ENCODE measurements at places on chromosomes 13 and 19. TPM values are rescaled to one million over a fixed set of nuclear protein-coding genes. Genes with fewer than 3 reads are reported as not detected.

GPR183 gene
- 1.3 TPM for polyA plus RNA-seq

DNA sequence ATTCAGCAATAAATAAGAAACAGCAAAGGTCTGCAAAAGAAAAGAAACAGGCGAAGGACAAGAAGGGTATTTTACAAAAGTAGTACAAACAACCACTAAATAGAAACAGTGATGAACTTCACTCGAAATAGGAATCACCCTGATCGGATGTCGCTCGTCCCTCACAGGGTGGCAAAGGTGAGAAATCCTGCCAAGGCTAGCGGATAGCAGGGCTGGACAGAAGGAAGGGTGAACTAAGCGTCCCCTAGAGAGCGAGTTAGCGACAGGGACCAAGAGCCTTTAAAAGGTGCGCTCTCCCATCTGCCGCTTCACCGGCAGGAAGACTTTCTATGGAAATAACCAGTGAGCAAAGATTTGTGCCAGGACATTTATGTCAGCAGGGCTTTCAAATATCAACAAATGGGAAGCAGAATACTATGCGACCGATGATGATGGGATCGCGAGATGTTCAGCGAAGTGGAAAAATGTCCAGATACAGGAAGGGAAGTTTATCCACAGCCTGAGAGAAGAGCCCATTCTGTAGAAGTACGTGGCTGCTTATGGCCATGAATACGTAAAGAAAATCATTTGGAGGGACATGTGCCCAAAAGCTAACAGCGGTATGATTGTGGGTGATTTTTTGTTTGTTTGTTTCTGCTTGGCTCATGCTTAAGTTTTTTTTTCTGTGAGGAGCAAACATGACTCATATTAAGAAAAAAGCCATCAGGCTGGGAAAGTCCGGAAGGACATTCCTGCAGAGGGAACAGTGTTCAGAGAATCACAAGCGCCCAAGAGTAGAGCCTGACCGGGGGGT, 18.9 kb downstream of the ELAVL1 start:
- no peak for DNase-seq

NRTN gene
- 0.51 TPM for polyA plus RNA-seq

GRCh38 chr13:41765020-41765419, 195.9 kb downstream of the VWA8 start:
- DNase-seq: no peak

KLF12 gene
- polyA plus RNA-seq: 20.4 TPM

MEIOSIN gene
- 0.09 TPM for polyA plus RNA-seq

- no peak for DNase-seq
Observed at GRCh38 chr13:66048888-66049287, 1181.2 kb downstream of the PCDH9 start.

DNA sequence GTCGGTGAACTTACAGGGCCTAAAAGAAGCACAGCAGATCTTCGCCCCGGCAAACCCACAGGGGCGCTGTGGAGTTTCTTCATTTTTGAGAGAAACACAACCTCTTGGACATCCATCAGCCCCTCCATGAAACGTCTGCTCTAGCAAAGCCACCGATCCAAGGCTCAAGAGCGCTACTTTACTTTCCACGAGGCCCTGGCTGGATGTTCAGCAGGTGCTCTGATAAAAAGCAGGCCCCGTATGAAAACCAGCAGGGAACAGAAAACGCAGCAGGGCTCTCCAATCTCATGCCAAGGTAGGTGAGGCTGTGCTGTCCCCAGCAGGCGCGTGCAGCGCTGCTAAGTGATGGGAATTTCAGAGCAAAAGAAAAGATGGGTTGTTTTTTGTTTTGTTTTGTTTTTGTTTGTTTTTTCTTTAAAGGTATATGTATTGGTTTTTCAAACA, 86.7 kb downstream of the IRS2 start:
- DNase-seq: no peak

DNA sequence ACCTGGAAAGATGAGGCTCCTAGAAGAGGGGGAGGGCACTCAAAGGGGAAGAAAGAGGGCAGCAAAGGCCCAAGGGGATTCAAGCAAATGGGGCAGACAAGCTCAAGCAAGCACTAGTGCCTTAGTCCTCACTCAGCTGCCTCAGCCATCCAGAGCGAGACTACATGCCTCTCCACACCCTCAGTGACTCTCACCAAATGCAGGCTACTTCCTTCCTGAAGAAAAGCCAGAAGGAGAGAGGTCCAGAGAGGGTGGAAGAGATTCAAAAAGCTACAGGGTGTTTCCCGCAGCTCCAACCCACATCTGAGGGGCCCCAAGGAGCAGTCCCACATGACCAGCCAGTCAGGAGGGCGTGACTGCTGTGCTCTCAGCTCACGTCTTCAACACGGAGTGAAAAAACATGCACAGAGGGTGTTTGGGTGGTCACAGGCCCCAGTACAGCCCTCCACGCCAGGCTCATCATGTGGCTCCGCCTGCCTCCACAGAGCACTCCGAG, 40.5 kb downstream of the MIPEP start:
- peak; percentile 15 for DNase-seq

DNA sequence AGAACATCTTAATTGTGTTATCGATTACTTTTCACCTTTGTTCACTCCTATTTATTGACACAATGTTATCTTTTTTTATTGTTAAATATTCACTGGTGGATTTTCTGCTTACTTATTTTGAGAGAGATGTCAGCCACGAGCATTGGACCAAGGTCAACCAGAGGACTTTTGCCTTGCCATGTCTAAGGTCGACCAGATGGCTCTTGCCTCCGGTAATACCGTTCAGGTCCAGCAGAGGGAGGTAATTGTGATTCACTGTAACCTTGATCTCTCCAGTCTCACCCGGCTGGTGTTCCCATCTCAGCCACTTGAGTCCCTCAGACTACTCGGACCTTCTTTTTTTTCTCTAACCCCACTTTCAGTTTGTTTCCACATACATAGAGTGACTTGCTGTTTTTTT, 1438.1 kb downstream of the UQCRFS1 start:
- DNase-seq: no peak

DNA sequence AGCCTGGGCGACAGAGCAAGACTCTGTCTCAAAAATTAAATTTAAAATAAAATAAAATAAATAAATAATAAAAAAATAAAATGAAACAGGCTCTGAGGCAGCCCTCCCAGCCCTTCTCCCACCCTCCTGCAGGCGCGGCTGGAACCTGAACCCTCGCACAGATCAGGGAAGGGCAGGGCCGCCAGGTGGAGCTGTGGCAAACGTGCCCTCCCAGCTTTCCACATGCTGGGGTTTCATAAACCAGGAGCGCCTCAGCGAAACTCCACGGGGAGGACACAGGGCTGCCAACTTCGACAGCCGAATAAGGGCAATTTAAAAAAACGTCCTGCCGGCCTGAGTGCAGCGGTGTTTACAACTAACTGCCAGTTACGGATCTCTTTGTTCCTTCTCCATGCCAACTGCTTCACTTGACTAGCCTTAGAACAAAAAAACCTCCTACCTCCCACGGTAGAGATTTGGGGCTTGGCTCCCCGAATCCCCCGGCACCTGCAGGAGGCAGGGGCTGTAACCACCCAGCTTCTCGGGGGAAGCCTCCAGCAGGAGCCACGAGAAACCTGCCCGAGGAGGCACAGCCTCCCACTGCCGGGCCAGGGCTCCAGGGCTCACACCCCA, 15.9 kb downstream of the ZNF787 start:
- no peak for DNase-seq

DNA sequence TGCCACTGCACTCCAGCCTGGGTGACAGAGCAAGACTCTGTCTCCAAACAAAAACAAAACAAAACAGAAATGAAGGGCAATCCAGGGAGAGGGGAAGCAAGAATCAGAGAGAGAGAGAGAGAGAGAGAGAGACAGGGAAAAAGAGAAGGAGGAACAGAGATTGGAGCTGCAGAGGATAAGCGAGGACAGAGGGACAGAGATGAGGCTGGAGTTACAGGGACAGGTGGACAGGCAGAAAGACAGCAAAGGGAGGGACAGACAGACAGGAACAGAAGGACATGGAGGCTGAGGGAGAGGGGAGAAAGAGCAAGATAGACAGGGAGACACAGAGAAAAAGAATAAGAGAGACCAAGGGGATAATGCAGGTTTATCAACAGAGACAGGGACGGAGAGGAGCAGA, 1.3 kb upstream of the CRX start:
- DNase-seq: no peak

DNA sequence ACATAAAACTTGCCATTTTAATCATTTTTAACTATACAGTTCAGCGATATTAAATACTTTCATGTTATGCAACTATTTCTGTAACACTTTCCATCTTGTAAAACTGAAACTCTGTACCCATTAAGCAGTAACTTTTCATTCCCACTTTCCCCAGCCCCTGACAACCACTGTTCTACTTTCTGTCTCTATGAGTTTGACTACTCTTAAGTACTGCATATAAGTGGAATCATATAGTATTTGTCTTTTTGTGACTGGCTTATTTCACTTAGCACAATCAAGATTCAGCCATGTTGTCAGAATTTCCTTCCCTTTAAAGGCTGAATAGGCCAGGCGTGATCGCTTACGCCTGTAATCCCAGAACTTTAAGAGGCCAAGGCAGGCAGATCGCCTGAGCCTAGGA, 56.2 kb downstream of the ARHGAP35 start:
- no peak for DNase-seq

- peak; percentile 5 for DNase-seq
Observed at GRCh38 chr19:33734913-33735312, 61.8 kb upstream of the KCTD15 start.

DNA sequence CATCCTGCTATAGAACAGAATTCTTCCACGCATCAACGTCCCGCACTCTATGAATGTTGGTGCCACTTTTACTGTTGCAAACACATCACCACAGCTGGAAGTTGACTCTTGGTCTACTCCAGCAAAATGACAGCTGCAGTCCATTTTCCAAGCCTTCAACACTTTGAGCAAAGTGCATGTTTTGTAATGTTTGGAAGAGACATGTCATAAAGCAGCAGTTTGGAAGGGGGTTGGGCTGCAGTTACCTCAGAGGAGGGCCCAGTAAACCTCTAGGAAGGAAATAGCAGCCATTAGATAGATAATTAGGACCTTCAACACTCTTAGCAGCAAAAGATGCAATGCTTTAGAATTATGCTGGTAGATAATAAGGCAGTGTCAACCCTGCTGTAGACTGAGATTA, 323.6 kb downstream of the TDRD3 start:
- DNase-seq: no peak

DNA sequence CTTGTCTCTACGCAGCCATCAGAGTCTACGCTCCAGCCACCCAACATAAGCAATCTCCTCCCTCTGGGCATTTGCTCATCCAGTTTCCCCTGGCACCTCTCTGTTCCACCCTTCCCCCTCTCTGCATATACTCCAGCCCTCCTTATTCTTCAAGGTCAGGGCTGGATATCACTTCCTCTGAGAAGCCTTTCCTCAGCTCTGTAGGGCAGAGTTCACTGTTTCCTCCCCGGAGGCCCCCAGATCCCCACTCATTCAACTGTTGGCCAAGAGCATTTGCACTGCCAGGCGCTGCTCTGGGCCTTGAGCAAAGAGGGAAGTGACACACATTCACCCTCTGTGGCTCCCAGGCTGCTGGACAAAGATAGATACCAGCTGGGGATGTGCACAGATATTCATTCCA, 3.3 kb downstream of the FCGRT start:
- no peak for DNase-seq

- no peak for DNase-seq
Observed at GRCh38 chr13:113585896-113586295, 1.3 kb downstream of the TFDP1 start.

GRCh38 chr19:41324921-41325639, 15.1 kb downstream of the CCDC97 start:
- DNase-seq: peak; percentile 70

EFNA2 gene
- 1.5 TPM for polyA plus RNA-seq

DNA sequence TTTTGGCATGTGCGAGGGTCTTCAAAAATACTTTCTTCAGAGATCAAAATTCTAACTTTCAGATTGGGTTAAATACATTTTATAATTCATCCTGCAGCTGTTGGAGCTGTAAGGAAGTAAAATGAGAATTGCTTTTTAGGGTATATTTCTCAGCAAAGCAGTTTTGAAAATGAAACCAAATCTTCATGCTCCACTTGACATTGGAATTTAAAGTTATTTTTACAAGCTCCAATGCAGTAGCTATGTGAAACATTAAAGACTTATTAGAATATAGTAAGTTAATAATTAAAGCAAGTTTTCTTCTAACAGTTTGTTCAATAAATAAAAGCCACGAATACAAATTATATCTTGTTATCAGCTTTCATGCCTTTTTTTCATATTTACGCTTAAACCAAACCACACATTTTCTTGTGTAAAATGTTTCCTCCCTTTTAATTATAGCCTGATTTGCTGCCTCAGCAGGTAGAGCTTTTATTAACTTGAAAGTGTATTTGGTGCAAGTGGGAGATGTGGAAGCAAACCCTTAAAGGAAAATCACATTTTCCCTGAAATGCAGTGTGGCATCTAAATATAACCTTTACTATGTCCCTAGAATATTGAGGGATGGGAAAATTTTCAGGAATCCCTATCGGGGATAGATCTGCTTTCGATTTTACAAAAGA, 12.4 kb upstream of the MICU2 start:
- no peak for DNase-seq

ZNF723 gene
- not detected for polyA plus RNA-seq

GRCh38 chr19:15251010-15251748, 18.9 kb upstream of the EPHX3 start:
- peak; percentile 79 for DNase-seq

DNA sequence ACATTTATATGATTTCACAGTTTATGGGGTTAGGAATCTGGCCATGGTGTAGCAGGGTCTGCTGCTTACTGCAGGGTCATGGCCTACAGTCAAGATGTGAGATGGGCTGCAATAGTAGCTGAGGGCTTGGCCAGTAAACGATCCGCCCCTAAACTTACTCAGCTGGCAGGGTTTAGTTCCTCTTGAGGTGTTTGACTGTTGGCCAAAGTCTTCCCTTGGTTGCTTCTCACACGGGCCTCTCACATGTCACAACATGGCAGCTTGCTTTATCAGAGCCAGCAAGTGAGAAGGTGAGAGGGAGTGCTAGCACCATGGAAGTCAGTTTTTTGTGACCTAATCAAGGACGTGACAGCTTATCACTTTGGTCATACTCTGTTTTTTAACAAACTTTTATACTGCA, 77.1 kb downstream of the DNAJC3 start:
- no peak for DNase-seq

ICAM5 gene
- 0.20 TPM for polyA plus RNA-seq

DNA sequence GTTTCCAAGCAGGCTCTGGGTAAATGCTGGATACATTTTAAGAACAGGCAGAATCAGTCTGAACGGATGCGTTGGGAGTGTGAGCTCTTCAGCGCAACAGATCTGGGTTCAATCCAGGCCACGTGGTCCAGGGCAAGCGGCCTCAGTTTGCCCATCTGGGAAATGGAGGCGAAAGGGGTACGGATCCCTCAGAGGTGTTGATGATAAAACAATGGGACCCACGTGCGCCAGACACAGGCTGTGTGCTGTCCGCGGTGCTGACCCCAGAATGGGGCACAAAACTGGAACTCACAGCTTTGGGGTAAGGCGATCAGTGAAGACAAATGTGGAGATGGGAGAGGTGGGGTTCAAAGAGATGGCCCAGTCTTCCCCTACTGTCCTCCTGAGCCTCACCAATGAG, 13.1 kb upstream of the PDE4C start:
- DNase-seq: no peak

MEDAG gene
- polyA plus RNA-seq: 19.5 TPM

SLITRK1 gene
- 0.54 TPM for polyA plus RNA-seq

IRGC gene
- polyA plus RNA-seq: not detected
